Stimulated activated CD4-positive, alpha-beta T cell treated with anti-CD3 and anti-CD28 coated beads, TNF-alpha, amount 100 ng/mL, for 24 hours (primary cell): ENCODE measurements at places on chromosomes 5 and 9.

DNA sequence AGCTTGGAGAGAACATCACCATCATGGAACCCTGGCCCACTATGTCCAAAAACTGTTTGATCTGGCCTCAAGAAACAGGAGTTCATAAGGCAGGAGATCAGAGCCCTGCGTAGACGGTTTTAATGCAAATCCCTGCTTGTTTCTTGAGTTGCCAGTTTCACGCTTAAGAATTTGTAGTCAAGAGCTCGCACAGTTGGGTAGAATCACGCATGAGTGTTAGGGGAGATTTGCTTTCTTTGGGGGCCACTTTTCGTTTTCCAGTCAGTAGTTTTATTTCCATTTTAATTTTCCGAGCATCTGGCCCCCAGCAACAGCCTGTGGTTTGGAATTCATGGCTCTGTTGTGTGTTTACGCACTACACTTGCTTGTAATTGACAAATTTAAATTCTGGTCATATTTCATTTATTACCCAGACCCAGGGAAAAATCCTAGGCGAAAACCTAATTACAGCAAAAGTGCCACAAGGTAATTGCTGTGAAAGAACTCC, 6.6 kb upstream of the C5orf58 start:
- no peak for DNase-seq

- DNase-seq = no peak
Observed at GRCh38 chr9:12813960-12814876, 39.4 kb downstream of the LURAP1L start.

DNA sequence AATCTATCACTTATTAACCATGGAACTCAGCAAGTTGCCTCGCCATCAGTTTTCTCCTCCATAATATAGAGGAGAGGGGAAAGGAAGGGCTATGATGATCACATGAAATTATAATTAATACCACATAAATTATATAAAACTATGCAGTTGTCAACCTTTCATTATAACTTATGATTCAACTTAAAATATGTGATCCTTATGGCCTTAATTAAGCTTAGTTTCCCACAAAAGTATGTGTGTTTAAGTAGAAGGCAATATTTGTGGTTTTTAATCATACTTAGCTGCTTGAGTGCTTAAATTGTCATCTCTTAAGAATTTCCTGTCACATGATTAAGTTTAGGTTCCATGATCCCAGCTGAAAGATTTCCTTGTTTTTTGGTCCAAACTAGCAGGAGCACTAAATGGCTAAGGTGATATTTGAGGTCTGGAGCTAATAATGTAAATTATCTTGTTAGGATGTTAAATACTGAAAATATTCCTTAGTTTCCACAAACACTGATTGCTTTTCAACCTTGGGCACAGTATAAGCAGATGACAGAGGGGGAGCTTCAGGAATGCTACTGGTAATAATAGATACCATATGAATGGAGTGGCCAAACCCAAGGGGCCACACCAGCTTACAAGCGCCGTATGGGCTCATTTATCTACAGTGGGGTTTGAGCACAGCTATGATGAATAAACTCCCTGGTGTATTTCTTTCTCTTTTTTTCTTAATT, 26.4 kb upstream of the F2R start:
- no peak for DNase-seq

GRCh38 chr9:110971705-110972104, 66.6 kb downstream of the LPAR1 start:
- no peak for DNase-seq

DNA sequence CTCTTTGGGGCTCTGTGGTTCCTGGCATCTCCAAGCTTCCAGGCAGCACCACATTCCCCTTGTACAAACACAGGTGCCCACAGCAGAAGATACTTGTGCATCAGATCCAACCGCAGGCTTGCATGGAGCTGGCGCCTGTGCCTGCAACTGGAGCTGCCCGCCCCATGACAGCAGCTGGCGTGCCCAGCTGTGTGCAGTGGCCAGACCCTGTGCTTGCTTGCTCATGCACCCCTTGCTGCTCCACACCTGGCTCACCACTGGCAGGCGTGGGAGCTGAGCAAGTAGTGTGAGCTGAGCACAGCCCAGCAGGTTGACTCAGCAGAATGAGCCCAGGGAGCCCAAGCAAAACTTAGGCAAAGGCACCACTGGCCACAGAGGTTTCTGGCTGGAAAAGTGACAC, 84.4 kb upstream of the STARD4 start:
- no peak for DNase-seq

GRCh38 chr5:1860949-1861348, 21.8 kb downstream of the IRX4 start:
- DNase-seq = no peak

- no peak for DNase-seq
Observed at GRCh38 chr5:102511666-102512065, 12.9 kb upstream of the SLCO6A1 start.

- DNase-seq = no peak
Observed at GRCh38 chr9:102911185-102911584, 83.9 kb upstream of the CYLC2 start.

- no peak for DNase-seq
Observed at GRCh38 chr9:16516891-16517290, 353.6 kb downstream of the BNC2 start.

GRCh38 chr9:6305954-6306563, 22.1 kb upstream of the TPD52L3 start:
- DNase-seq = no peak

DNA sequence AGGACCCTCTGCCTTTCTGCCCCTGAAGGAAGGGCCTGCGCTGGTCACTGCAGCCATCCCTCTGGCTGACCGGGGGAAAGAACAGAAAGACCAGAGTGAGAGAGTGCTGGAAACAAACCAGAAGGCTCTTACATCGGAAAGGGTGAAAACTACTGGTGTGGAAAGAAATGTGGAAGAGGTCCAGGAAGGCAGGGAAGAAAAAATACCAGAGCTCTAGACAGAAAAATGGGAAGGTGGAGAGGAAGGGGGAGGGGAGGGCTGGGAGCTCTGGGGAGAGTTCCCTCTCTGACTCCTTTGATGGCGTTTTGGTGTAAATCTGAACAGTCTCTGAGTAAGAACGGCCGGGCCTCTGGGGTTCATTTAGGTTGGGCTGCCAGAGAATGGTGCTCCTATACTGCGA, 47.7 kb downstream of the COL23A1 start:
- no peak for DNase-seq

GRCh38 chr9:95874303-95874988, 1.0 kb upstream of the ERCC6L2 start:
- DNase-seq = no peak

- DNase-seq = no peak
Observed at GRCh38 chr5:131993676-131994075, 17.8 kb downstream of the ACSL6 start.

DNA sequence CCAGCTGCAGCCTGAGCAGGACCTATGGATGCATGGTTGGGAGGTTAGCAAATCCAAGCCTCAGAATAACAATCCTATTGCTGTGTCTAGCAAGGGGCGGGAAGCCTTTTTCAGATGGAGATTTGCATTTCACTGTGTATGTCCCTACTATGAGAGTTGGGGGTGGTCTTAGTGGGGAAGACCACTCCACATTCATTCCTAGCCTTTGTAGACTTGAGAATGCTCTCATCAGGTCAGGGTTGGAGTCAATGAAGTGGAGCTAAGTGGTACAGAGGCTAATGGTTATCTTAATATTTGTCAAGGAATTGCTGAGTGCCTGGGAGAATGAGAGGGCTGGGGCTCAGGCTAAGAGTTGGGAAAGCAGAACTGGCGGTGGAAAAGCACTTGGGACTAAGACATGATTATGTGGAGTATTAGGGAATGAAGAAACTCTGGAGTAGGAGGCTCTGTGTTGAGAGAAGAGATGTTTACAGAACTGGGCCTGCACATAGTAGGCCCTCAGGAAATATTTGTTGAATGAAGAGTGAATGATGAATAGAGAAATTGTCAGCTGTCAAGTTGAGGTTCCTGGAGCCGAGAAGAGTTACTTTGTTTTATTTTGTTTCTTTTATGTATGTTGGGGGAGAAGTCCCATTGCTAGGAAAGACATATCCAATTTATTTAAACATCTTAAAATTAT, 175.5 kb upstream of the SPRY4 start:
- DNase-seq = no peak

DNA sequence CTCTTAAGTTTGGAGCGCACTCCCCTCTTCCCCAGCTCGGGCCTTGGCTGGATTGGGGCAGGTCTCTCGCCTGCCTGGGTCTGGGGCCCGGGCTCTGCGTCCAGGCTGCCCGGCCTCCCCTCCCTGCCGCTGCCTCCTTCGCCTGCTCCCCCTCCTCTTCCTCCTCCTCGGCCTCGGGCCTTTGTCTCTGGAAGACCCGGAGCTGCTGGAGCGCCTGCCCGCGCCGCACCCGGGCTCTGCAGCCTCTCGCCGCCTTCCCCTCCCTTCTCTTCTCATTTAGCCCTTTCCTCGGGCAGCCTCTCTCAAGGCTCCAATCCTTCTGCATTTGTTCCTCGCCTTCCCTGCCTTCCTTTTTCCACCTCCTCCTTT, 218.5 kb downstream of the C9orf50 start:
- DNase-seq = no peak

GRCh38 chr5:7074176-7074575, 321.8 kb upstream of the ADCY2 start:
- DNase-seq = no peak

DNA sequence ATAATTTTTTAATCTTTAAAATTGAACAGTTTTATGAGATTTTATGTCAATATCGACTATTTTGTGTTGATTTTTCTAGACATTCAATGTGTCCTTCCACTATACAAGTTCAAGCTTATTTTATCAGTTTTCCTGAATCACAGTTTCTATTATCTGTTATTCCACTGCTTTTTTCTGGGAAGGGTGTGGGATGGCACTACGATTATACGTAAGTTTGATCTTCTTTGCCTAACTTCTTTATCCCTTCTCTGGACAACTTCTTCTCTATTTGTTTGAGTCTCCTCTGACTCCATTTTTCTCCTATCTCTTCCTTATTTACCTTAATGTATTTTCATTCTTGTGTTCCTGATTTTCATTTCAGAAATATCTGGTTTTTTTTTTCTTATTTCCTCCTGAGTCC, 24.5 kb downstream of the TBC1D9B start:
- DNase-seq = no peak

DNA sequence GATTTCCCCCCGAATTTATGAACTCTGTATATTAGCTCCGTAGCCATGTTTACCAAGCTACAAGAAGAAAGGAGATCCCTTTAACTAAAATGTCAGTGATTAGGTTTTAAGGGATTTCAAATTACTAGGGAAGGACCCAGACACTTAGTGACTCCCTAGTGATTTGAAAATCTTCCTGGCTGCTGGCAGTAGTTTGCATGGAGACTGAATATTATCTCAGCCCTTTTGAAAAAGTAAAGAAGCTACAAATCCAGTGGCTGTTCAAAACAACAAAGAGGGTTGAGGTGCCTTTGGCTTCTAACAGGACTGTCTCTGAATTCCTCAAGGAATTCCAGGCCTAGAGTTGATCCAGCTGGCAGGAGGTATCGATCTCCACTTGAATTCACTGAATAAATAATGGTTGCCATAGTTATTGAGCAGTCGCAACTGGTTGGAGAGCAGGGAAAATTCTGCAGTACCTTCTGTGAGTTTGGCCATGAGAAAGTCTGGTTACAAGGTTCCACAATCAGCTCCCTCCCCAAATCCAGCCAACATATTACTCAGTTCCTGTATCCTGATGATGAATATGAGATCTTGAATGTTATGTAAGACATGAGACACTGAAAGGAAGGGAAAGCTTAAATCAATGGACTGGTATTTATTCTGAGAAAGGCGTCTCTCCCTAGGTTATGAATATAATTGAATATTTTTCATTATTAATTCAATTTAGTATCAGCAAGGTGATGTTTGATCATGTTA, 37.7 kb downstream of the NR4A3 start:
- no peak for DNase-seq
